ENCODE measurements at places on chromosomes 5 and 9.

DNA sequence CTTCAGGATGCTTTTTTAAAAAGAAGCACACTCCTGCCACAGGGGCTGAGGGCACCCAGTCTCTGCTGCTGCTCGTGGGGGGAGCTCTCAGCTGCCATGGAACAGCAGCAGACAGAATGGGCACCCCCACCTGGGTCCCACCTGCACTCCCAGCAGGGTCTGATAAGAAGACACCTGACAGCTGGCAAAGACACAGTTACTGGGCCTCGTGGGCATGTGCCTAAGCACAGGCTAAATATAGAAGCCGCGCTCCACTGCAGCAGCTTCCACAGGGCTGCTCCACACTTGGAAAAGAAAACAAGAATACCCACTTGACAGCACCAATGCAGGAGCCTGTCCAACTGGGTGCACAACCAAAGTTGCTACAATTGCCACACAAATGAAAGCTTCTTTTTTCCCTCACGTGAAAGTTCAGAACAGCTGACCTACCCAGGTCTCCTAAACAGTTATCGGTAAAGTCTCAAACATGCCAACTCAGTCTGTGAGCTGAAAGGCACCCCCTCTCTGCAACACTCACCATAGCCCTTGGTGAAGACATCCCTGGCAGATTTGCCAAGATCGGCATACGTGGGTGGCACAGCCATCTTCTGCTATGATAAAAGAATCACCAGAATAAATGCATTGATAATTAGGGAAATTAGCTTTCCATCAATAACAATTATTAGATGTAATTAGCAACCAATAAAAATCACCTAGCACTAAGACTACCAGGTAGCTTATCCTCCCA is 12.2 kb downstream of the VDAC1 start:
- DNase-seq, result no peak

GRCh38 chr9:93240891-93241334 is 57.0 kb downstream of the WNK2 start:
- DNase-seq, result peak; percentile 42

DNA sequence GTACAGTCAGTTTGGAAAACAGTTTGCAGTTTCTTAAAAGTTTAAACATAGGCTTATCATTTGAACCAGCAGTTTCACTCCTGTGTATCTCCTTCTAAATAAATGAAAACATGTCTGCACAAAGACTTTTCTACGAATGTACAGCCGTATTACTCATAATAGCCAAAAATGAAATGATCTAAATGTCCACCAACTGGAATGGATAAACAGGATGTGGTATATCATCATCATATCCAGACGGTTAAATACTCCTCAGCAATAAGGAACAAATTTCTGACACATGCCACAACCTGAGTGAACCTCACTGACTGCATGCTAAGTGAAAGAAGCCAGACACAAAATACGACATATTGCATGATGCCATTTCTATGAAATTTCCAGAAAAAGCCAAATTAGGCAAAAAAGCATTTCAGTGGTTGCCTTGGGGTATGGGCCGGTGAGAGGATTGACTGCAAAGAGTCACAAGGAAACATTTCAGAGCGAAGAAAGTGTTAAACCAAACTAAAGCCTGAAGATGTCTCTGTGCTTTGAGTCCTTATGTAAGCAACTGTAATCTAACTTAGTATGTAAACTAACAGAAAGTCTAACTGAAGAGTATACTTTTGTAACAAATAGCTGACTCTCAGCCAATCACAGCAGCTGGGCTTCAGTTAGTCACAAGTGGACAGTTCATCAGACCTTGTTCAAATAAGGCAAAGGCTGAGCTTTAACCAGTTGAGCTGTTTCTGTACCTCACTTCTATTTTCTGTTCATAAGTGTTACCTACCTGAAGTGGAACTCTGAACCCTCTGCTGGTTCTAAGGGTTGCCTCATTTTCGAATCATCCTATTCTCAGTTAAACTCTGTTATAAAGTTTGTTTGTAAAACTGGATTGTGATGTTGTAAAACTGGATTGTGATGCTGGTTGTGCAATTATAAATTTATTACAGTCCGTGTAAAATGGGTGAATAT is 65.2 kb downstream of the TRIO start:
- peak; percentile 48 for DNase-seq

DNA sequence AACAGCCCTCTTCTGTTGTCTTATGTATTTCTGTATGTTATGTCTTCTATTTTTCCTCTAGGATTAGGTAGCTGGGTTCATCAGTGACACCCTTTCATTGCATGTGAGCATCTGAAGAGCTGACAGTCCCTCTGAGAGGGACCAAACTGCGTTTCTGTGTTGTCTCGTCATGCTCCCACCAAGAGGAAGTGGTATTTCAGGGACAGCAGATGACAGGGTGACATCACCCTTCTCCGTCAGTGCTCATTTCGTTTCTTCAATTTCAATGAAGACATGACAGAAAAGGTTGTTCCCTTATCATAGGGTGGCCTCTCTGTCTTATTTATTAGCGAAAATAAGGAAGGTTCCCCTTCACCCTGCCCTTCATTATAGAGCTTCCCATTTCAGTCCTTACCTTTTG is 225.9 kb upstream of the NR4A3 start:
- DNase-seq, result no peak

GRCh38 chr5:155303120-155303519 is 289.6 kb downstream of the KIF4B start:
- DNase-seq, result no peak

Measured in SK-MEL-5 (cell line).